ENCODE measurements at places on chromosomes 5 and 9. TPM values are rescaled to one million over a fixed set of nuclear protein-coding genes. Genes with fewer than 3 reads are reported as not detected.

- H3K4me3 ChIP-seq, result no peak overlapping the region
- H3K4me1 ChIP-seq, result no peaks in the 10 kb centered on the region
- DNase-seq, result no peak
- no peaks in the 10 kb centered on the region for H3K27me3 ChIP-seq
These were observed 36.5 kb upstream of the LRRC14B start for GRCh38 chr5:154826-155225.

- no peaks in the 10 kb centered on the region for H3K4me1 ChIP-seq
- DNase-seq, result no peak
- no peaks in the 10 kb centered on the region for H3K27me3 ChIP-seq
- no peak overlapping the region for H3K4me3 ChIP-seq
- no peak overlapping the region for H3K27ac ChIP-seq
These were observed 11.2 kb downstream of the ACO1 start for GRCh38 chr9:32395510-32396216.

GRCh38 chr5:50672663-50673062 lies 6.2 kb downstream of the PARP8 start:
- peak overlapping the region; percentile 55 for H3K27ac ChIP-seq
- no peaks in the 10 kb centered on the region for H3K27me3 ChIP-seq
- no peaks in the 10 kb centered on the region for H3K36me3 ChIP-seq
- H3K4me3 ChIP-seq, result peak overlapping the region; percentile 26

- no peak overlapping the region for H3K4me3 ChIP-seq
- H3K27ac ChIP-seq, result no peak overlapping the region
- DNase-seq, result no peak
- no peaks in the 10 kb centered on the region for H3K4me1 ChIP-seq
- no peaks in the 10 kb centered on the region for H3K36me3 ChIP-seq
These were observed 228.8 kb downstream of the FSTL4 start for GRCh38 chr5:133383580-133383939.

DNA sequence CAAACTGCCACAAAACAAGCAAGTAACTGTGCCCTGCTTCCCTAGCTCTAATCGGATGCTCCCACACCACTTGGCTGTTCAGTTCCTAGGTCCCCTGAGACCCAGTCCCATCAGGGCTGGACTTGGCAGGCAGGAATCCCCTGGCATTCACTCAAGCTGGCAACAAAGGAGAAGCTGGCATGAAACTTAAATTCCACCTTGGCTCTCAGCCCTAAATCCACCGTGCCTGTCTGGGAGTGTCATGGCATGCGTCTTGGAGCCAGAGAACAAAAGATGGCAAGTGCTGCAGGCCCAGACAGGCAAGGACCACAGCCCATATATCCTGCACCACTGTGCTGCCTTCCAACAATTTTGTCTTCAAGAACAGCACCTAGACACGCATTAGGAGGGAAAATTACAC lies 38.2 kb downstream of the ETF1 start:
- no peaks in the 10 kb centered on the region for H3K4me1 ChIP-seq
- no peak for DNase-seq
- H3K27ac ChIP-seq, result no peak overlapping the region
- no peak overlapping the region for H3K4me3 ChIP-seq

F2R gene
- 7.4 TPM for total RNA-seq

TRIM14 gene
- total RNA-seq, result 53.3 TPM

THBS4 gene
- total RNA-seq, result 1.1 TPM

All from GM12878 (cell line).